Naive thymus-derived CD8-positive, alpha-beta T cell (primary cell): ENCODE measurements at places on chromosomes 12 and 14.

DNA sequence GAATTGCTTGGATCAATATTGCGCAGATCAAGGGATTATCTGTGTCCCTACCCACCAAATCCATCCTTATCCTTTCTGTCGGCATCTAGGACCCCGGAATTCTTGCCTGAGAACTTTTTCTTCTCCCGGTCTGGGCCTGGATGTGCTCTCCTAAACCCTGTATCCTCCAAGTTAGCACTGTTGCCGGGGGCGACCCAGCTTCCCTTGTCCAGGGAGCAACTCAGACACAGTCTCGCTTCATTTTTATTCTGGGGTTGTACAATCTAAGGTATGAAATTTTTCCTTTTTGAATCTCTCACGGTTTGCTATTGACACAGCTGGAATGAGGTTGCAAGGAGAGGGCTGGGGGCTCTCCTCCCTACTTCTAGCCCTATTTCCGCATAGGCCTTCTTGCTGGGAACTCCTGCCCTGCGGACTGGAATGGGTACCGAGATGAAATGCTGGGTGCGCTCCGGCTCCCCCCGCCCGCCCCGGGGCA is 403 bp upstream of the PNP start:
- DNase-seq = no peak

DNA sequence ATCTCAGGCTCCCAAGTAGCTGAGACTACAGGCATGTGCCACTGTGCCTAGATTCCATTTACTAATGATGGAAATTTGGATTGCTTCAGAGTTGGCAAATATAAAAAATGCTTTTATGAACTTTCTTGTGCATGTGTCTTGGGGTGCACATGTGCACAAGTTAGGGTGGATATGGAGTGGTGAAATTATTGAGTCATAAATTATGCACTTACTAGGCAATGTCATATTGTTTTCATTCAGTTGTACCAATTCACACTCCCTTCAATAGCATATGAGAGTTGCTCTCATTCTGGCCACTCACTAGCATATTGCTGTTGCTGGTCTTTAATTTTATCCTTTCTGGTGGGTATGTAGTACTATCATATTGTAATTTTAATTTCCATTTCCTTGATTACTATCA is 45.7 kb upstream of the KRAS start:
- DNase-seq = no peak

GRCh38 chr14:45651890-45652289 is 398.9 kb upstream of the MIS18BP1 start:
- DNase-seq = no peak

DNA sequence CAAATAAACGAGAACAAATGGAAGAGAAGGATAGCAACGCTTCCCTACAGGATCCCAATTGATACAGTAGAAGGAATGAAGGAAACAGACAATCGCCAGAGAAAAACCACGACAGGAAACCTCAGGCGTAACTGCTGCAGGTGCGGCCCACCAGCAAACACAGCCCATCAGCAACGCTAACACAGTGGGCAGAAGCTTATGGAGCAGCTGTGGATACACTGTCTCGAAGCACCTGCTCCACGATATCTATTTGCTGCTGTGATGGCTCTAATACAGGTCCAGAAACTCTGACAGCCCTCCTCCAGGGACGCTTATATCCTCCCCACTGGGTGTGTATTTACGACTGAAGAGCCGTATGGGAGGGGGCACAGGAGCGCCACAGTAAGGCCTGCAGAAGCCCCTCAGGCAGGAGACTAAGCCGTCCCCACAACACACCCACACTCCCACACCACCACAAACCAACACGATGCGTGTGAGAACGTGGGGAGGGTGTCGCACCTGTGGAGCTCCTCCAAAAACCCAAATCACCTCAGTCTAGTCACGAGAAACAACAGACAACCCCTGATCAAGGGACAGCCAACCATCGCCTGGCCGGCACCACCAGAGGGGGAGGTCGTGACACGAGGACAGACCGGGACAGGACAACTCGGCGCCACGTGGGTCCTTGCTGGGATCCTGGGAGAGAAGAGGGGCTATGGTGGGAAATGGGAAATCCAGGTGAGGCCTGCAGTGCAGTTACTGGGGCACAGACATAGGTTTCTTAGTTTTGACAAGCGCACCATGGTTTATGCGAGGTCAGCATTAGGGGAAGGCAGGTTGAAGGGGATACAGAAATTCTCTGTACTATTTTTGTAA is 24.0 kb downstream of the POLE start:
- DNase-seq = no peak

DNA sequence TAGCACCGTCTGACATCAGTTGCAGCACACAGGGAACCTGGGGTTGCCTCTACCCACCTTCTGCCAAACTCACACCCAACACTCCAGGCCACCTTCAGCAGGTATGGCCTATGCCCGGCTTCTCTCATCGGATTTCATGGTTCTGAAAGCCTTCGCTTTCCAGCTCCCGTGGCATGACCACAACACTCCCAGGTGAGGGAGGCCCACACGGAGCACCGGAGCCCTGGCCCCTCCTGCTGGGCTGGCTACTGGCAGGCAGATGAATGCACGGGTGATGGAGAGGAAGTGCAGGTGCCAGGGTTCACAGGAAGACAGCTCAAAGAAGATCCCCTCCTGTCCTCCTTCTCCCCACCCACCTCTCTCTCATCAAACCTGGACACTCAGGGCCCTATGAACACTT is 37.2 kb downstream of the CACNA2D4 start:
- no peak for DNase-seq

- no peak for DNase-seq
These were observed 316.2 kb downstream of the PAWR start for GRCh38 chr12:79374545-79374944.

DNA sequence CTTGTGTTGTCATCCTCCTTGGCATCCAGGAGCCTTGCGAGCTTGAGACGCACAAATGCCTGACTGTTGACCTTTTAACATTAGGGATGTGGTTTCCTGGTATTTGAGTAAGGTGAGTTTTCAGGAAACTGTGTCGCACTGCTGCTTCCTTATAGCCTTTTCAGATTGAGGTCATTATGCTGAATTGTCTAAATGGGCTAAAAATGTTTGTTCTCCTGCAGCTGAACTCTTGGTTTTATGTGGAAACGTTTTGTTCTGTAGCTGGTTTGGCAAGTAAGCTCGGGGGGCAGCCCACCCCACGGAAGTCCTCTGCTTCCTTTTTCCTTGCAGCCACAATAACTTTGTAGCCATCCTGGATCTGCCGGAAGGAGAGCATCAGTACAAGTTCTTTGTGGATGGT is 5.7 kb downstream of the PRKAB1 start:
- no peak for DNase-seq

- DNase-seq = no peak
These were observed 29.7 kb upstream of the NR2C1 start for GRCh38 chr12:95102916-95103671.

- DNase-seq = no peak
These were observed 61.3 kb downstream of the KLRG1 start for GRCh38 chr12:9050521-9051157.

DNA sequence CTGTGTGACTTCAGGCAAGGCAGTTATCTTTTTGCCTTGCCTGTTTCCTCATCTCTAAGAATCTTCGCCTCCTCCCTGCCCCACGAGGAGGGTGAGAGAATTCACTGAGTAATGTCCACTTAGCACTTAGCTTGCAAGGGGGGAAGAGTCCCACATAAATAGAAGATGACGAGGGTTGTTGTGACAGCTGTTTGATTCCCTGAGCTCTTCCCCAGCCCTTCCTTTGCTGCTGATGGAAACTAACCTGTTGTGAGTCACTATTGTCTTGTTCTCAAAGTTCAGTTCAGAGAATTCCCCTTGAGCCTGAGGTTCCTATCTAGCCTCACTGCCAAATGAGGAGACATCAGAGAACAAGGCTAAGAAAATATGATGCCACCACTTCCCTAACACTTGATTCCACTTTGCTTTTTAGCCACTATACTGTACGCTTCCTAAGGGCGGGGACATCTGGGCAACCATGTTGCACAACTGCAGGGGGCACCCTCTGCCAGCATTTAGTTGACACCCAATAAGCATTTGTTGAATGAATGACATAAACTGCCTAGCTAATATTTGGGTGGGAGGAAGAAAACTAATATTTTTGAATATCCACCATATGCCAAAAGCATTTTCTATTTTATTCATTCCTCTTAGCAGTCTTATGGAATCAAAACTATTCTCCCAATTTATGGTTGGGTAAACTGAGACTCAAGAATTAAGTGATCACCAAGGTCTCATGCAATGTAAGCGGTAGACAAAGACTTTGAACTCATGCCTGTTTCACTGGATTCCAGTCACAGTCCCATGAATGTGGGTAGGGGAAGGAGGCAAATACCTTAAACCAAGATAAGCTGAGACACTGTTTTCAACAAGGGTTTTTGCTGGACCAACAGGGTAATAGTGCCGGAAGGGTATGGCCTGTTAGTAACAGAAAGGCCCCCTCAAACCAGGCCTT is 77.6 kb downstream of the ZFP36L1 start:
- no peak for DNase-seq

DNA sequence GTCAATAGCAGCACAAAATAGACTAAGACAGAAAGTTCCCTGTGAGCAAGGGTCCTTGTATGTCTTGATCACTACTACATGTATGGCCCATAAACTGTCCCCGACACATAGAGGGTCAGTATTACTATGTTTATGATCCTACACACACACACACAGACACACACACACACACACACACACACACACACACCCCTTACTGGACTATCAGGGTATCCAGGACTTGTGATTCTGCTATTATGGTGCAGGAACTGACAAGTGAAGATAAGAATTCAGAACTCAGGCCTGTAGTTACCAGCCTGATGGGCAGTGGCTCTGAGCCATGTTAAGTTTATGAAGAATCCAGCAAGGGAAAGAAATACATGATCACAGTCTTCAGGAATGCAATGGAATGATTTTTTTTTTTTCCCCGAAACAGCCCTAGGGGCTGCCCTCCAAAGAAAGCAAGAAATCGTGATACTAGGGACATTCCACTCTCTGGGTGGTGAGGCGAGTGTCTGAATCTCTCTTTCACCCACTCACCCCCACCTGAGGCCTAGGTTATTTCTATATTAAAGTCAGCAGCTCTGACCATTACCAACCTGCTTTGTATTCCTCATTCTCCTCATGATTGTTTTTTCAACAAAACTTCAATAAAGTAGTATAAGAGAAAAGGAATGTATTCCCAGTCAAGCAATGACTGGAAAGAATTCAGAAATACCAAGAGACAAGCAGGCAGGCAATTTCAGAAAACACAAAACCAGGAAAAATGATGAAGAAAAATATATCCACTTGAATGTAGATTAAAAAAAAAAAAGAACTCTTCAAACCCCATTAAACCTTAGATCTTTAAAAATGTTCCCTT is 105.8 kb downstream of the AVPR1A start:
- no peak for DNase-seq

DNA sequence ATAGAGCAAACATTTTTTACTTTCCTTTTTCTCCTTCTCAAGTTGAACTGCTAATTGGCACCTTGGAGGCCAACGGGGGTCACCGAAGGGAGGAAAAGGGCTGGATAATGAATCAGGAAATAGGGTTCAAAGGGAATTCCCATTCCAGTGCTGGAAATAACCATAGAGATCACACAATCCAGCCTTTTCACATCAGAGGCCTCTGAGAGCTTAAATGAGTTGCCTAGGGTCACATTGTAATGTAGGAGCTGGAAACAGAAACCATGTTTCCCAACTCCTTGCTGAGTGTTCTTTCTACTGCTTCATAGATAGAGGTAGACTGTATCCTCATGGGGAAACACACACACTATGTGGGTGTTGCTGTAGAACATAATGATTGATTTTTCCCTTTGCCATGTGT is 60.6 kb upstream of the DDHD1 start:
- DNase-seq = no peak

DNA sequence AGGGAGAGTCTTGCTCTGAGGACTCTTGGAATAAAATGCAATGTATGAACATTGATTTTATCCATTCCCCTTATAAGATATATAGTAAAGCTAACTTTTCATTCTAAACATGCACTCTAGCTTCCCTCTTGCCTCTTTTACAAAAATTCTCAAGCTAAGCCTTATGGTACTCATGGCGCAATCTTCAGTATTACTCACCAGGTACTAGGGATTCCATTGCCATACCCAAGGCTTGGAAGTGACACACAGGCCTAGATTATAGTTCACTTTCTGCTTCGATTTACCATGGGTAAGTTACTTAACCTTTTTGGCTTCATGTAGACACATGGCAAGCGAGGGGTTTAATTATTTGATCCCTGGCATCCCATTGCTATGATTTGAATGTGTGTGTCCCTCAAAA is 331.5 kb downstream of the LRIG3 start:
- no peak for DNase-seq

GRCh38 chr12:113933201-113933786 is 32.8 kb downstream of the RBM19 start:
- DNase-seq = no peak

DNA sequence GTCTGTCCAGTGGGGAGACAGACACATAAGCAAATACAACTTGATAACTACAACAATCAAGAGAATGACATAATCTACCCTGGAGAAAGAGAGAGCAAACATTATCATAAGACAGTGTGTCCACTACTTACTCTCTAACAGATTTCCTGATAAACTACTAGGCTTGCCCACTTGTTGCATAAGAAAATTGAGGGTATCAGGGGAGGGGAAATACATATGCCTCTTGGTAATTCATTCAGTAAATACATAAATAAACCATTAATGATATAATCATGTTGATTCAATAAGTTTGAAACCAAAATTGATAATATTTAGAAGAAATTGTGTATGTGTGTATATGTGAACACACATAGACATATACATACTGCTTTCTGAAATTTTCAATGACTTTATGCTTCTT is 76.6 kb downstream of the ERGIC2 start:
- DNase-seq = no peak

DNA sequence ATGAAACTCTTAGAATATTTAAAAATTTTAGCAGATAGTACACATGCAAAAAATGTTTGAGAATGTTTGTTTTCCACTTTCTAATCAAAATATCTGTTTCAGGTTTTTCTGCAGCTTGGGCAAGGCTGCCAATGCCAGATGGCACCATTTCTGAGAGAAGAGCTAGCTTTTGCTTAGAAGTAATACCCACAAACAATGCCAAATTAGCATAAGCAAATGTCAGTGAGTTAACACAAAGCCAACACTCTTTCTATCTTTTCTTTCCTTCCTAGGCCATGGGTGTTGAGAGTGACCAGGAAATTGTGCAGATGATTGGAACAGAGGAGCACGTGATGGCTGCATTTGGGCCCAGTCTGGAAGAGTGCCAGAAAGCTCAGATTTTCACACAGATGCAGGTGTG is 35.2 kb downstream of the POLR3B start:
- no peak for DNase-seq

DNA sequence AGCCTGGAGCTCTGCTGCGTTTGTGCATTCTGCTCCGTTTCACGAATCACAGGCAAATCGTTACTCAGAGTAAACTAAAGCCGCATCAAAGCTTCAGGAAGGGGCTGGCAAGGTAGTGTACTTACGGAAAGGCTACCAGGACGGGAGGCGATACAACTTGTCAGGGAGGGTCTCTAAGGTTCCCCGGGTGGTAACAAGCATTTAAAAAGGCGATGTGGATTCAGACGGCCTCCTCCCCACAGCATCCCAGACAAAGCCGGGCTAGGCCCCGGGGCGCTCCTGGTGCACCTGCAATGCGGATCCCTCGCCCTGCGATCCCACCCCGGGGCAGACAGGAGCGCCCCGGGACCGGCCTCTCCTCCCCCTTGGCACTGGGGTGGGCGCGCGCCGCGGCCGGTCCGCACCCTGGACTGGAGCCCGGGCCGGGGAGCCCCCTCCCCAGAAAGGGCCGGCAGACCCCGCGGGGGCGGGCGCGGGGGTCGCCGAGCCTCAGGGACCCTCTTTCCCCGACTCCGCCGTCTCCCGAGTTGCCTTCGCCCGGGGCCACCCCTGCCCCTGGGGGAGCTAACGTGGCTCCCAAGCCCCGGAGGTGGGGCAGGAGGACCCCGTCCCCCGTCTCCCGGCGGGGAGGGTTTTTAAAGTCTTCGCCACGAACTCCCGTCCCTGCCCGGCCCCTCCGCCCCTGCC is 718 bp downstream of the CCDC92 start:
- DNase-seq = peak; percentile 42
